ENCODE measurements at places on chromosomes 1 and 21.

GRCh38 chr1:150999051-150999674, 7.5 kb downstream of the MINDY1 start:
- DNase-seq, result no peak

DNA sequence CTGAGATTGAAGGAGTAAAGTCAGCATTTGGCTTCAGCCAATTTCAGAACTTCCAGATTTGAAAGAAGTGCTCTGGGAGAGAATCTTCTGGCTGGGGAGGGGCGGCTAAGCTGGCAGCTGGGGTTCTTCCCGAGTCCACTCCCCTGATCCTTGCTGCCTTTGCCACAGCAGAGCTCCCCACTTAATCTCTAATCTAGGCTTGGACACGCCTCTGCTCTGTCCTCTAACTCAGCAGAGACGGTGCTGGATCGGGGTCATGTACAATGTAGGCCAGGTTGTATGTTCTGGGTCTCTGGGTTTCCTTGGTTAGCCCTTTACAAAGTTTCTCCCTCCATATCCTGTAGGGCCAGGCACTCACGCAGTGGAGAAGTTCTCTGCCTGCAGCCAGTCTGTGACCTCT, 10.1 kb upstream of the GSTM3 start:
- no peak for DNase-seq

DNA sequence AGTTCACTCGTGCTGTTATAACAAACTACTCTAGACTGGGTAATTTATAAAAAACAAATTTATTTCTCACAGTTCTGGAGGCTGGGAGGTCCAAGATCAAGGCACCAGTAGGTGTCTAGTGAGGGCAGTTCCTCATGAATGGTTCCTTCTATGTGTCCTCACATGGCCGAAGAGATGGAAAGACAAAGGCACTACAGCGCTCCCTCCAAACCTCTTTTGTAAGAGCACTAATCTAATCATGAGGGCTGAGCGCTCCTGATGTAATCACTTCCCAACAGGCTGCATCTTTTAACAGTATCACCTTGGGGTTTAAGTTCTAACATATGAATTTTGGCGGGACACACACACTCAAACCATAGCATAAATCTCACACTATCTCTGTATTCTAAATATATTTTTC, 54.0 kb upstream of the KANK4 start:
- DNase-seq, result no peak

DNA sequence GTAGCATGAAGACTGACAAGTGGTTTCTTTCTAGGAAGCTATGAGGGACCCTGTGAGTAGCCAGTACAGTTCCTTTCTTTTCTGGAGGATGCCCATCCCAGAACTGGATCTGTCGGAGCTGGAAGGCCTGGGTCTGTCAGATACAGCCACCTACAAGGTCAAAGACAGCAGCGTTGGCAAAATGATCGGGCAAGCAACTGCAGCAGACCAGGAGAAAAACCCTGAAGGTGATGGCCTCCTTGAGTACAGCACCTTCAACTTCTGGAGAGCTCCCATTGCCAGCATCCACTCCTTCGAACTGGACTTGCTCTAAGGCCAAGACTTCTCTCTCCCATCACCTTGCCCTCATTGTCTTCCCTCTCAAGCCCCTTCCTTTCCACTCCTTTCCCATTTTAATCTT, 3.4 kb upstream of the GABPB2 start:
- no peak for DNase-seq

GRCh38 chr1:174090471-174090870, 68.3 kb upstream of the RC3H1 start:
- no peak for DNase-seq
